Subcutaneous adipose tissue (tissue), 4 donors: ENCODE measurements at places on chromosomes 6 and 20. TPM values are rescaled to one million over a fixed set of nuclear protein-coding genes. Genes with fewer than 3 reads are reported as not detected.

The AMD1 gene
- 37.2 TPM for total RNA-seq

The MOG gene
- not detected for total RNA-seq

The SCRT2 gene
- total RNA-seq = not detected

The GRM1 gene
- total RNA-seq = under 0.01 TPM

The TTI1 gene
- total RNA-seq = 12.4 TPM

The SLPI gene
- total RNA-seq = 7.0 TPM

The TSHZ2 gene
- total RNA-seq = 39.2 TPM

The CD24 gene
- 1.6 TPM for total RNA-seq

The RAET1E gene
- total RNA-seq = 0.94 TPM

The PSMB9 gene
- total RNA-seq = 35.0 TPM

The SAYSD1 gene
- total RNA-seq = 21.1 TPM

The EPHA7 gene
- total RNA-seq = 0.33 TPM

The WFDC10B gene
- total RNA-seq = not detected

The FOXC1 gene
- total RNA-seq = 8.8 TPM

The MRPS10 gene
- 35.6 TPM for total RNA-seq

The B3GAT2 gene
- total RNA-seq = not detected

The GMDS gene
- total RNA-seq = 10.5 TPM

The MROH8 gene
- 3.6 TPM for total RNA-seq

The TGM3 gene
- not detected for total RNA-seq

The RHAG gene
- total RNA-seq = not detected

The EDN3 gene
- total RNA-seq = not detected

The VWA7 gene
- total RNA-seq = not detected

The RREB1 gene
- total RNA-seq = 33.0 TPM

The IMPG1 gene
- total RNA-seq = not detected

The RFX6 gene
- total RNA-seq = not detected

The GPX5 gene
- total RNA-seq = not detected

The FYN gene
- 185 TPM for total RNA-seq

The TENT5A gene
- 32.1 TPM for total RNA-seq

The BNIP5 gene
- not detected for total RNA-seq

The VPS16 gene
- total RNA-seq = 45.2 TPM
